ENCODE measurements at places on chromosomes 1 and 21.
A peak's percentile ranks its signal among the peaks of the same experiment; 100 is the strongest.

- no peak for DNase-seq
Observed at GRCh38 chr1:167501515-167502191, 16.7 kb downstream of the CD247 start.

DNA sequence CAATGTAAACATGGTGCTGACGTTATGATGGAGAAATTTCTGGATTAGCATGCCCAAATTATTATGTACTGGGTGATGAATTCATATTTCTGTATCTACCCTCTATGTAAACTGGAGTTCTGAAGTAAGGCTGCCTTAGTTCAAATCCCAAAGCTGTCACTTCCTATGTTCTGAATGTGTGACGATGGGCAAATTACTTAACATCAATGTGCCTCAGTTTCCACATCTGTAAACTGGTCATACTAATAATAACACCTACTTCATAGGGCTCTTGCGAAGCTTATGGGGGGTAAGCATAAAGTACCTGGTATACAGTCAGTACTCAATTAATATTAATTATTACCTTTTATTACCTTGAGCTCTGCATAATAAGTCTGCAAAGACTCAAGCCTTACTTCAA lies 45.6 kb downstream of the SLC30A10 start:
- no peak for DNase-seq

DNA sequence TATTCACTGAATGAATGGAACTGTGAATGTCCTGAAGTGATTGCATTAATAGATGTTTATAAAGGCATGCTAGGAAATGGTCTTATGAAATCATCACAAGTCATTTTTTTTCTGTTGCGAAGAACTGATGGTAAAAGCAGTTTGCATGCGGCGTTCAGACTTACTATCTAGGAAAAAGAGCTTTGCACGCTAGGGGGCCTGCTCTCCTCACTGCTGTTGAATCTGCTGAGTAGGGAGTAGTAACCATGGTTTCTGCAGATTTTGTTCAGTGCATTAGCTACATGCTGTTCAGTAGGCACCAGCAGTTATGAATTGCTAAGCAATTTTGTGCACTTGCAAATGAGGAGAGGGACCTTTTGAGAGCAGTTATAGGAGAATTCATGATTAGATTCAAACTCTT lies 57.9 kb downstream of the CENPF start:
- DNase-seq, result no peak

DNA sequence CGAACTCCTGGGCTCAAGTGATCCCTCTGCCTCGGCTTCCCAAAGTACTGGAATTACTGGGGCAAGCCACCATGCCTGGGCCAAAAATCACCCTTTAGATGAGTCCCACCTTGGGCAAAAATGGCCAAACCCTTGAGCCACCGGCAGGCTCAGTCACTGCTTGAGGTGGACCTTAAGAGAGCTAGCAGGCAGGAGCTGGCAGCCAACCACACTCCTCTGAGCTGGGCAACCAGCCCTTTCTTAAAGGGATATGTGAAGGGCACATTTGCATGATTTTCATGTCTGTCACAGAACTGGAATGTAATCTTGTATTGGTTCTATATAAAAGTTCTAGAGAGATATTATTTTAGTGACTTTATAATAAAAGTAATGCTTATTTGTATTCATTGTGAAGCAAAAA lies 316.5 kb downstream of the PBX1 start:
- DNase-seq, result no peak

GRCh38 chr1:223378754-223379153 lies 14.5 kb upstream of the CCDC185 start:
- no peak for DNase-seq

DNA sequence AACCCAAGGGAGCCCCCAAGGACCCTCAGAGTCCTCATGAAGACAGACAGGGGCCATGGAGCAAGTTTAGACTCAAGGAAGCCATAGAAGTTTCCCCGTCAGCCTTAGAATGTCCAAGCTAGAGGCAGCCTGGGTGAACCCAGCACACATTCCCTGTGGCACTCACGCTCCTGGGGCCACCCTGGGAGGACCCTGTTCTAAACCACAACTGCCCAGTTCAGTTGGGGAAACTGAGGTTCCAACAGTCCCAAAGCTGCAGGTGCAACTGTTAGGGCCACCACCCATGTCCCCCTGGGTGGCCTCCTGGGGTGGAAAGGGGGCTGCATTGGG lies 9.3 kb downstream of the WNT3A start:
- DNase-seq, result no peak

- DNase-seq, result peak; percentile 9
Observed at GRCh38 chr1:185601189-185601588, 133.0 kb upstream of the HMCN1 start.

DNA sequence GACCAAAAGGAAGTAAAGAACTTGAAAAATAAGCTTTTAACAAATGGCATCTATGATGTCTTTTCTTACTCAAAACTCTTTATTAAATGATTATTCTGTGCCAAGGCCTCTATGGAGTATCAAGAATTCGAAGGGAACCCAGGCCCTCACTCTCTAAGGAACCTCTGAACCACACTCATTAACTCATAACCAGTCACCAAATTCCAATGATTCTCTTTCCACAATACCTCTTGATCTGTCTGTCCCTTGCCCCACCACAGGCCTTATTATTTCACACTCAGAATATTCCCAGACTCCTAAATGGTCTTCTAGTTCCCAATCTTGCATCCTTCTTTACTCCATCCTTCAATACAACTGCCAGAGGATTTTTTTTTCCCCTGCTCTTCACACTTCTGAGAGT lies 37.0 kb downstream of the PCSK9 start:
- no peak for DNase-seq

GRCh38 chr1:72281637-72282270 lies 585 bp downstream of the NEGR1 start:
- DNase-seq, result no peak

DNA sequence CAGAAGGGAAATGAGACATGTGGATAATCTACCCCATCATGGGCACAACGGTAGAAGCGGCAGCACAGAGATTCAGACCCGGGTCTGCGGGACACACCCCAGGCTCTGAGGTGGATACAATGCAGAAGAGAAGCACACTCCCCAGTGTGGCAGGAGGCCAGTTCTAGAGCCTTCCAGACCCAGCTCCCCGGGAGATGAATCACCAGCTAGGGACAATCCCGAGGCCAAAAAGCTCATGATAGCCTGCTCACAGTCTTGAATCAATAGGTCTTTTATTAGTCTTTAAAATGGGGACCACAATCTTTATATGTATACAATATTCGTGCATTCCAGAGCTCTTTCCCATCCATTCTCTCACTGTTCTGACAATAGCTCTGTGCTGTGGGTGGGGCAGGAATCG lies 57.3 kb upstream of the DIRAS3 start:
- no peak for DNase-seq

DNA sequence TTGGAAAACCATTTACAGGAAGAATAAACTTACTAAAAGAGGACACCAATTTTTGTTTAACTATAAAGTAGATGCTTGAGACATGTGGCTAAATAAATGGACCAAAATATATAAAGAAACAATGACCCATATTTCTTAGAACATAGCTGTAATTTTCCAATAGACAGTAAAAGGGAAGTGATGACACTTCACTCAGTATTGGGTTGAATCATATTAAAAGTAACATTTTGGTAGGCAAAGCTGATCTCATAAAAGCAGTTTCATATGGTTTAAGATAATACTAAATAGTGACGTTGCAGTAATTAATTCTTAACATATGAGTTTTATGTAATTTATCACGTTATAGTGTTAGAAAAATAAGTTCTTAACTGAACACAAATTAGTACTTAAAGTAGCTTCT lies 308.9 kb upstream of the RUNX1 start:
- peak; percentile 17 for DNase-seq

- no peak for DNase-seq
Observed at GRCh38 chr21:37281993-37282392, 14.9 kb upstream of the VPS26C start.

GRCh38 chr1:91579658-91580228 lies 79.1 kb downstream of the CDC7 start:
- no peak for DNase-seq

DNA sequence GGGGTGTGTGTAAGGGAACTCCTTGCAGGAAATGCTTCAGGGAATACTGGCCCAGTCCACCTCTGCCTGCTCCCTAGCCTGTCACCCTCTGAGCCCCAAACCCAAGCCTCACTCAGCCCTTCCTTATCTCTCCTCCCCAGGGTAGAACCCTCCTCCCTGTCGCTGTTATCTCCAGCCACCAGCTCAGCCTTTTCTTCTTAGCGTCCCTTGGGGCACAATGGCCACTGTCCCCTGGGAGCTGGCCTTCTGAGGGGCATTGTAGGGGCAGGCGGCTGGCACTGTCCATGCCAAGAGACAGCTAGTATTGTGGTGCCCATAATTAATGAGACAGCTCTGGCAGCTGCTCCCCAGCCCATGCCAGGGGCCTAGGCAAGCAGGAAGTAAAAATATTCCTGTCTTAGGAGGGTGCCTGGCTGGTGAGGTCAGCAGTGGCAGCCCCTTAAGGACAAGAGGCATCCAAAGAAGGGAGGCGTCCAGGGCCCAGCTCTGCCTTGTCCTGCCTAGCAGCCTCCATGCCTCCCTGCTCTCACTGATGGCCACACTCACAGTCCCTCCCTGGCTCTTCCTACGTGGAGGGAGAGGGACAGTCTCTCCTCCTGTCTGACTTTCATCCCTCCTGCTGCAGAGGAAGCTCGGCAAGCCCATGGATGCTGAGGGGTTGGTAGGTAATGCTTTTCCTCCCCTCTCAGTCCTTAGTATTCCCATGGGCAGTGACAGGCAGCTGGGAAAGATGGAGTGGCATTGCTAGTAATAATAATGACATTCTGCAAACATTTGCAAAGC lies 37.5 kb downstream of the KCNQ4 start:
- DNase-seq, result no peak

DNA sequence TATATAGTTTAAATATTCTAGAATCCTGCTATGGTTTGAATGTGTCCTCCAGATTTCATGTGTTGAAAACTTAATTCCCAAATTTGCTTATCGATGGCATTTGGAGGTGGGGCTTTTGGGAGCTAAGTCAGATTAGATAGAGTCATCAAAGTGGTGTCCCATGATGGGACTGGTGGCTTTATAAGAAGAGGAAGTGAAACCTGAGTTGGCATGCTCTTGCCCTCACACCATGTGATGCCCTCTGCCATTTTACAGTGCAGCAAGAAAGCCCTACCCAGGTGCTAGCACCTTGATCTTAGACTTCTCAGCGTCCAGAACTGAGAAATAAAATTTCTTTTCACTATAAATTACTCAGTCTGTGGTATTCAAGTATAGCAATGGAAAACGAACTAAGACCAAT lies 111.3 kb downstream of the TGFB2 start:
- peak; percentile 46 for DNase-seq

GRCh38 chr1:23795676-23796465 lies 4.7 kb downstream of the GALE start:
- no peak for DNase-seq

DNA sequence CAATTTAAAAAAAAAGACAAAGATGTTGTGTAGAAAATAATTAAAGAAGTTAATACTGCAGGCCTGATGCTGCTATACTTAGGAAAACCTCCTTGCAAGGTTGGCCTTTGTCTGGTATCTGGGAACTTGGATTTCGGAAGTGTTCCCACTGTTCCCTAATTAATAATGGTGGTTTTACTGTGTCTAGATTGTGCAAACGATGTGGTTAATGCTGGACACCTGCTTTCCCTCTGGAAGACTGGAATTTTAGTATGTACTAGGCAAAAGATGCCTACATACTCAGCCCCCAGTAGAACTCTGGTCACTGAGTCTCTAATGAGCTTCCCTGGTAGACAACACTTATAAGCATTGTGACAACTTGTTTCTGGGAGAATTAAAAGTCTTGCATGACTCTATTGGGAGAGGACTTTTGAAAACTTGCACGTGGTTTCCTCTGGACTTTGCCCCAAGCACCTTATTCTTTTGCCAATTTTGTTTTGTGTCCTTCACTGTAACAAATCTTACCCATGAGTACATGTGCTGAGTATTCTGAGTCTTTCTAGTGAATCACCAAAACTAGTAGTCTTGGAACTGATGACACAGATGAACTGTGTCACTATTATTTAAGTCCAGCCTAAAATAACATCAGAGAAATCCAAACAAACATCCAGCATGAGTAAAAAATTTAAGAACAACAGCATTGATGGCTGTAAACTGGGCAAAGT lies 40.4 kb downstream of the LIN9 start:
- DNase-seq, result no peak

DNA sequence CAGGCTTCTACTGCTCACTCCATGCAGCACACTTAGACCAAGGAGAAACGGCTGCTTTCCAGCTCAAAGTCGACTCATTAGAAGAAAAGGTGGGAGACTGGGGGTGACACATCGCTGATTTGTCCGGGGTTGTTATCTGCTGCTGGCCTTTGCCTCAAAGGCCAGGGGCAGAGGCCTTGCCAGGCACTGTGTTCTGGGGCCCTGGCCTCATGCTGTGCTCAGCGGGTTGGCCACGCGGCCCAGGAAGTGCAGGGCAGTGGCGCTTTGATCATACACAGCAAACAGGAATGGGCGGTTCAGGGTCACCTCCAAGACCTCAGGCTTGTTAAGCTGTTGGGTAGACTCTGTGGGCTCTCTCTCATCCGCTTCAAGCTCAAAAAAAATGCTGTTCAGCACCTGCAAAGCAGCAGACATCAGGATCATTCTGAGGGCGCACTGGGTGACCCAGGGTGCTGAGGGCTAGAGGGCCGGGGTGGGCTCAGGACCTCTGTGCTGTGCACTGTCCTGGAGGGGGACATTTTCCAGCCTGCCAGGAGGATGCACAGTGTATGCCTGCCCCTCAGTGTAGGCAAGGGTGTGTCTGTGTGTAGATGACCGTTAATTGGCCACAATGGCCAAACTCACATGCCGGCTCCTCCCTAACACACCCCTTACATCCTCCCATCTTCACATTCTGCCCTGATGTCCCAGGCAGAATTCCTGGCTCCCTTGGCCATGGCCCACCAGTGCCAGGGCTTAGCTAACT lies 10.8 kb downstream of the AGT start:
- no peak for DNase-seq

GRCh38 chr1:51289676-51290488 lies 40.5 kb downstream of the TTC39A start:
- DNase-seq, result no peak

- DNase-seq, result peak; percentile 81
Observed at GRCh38 chr1:9101510-9102146, 27.3 kb downstream of the GPR157 start.

- no peak for DNase-seq
Observed at GRCh38 chr1:55188909-55189308, 26.3 kb downstream of the USP24 start.

DNA sequence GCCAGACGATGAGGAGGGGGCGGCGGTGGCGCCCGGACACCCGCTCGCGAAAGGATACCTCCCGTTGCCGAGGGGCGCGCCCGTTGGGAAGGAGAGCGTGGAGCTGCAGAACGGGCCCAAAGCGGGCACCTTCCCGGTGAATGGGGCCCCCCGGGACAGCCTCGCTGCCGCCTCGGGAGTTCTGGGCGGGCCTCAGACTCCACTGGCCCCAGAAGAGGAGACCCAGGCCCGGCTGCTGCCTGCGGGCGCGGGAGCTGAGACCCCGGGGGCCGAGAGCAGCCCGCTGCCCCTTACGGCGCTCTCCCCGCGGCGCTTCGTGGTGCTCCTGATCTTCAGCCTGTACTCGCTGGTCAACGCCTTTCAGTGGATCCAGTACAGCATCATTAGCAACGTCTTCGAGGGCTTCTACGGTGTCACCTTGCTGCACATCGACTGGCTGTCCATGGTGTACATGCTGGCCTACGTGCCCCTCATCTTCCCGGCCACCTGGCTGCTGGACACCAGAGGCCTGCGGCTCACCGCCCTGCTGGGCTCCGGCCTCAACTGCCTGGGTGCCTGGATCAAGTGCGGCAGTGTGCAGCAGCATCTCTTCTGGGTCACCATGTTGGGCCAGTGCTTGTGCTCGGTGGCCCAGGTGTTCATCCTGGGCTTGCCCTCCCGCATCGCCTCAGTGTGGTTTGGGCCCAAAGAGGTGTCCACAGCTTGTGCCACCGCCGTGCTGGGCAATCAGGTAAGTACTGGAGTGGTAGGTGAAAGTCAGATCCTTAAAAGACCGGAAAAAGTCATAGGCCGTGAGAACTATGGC lies 588 bp downstream of the FLVCR1 start:
- DNase-seq, result peak; percentile 28

Data from suppressor macrophage treated with lipopolysaccharide for 1 hour (primary cell).